ENCODE measurements at places on chromosomes 5 and 9.
A peak's percentile ranks its signal among the peaks of the same experiment; 100 is the strongest.

DNA sequence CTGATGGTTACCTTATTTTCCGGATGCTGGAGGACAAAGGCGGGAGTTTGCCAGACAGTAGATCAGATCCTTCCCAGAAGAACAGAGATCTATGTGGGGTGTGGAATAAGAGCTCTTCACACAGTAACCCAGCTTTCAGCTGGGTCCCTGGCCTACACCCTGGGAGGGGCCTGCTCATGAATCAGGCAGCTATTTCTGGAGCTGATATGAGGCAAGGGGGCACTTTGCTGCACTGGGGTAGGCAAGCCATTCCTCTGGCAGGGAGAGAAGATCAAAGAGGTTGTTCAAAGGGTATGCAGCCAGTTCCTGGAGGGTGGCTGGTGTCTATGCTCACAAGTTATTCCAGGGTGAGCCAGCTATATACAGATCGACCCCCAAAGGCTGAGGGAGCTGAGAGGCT, 48.6 kb downstream of the CYSTM1 start:
- DNase-seq, result no peak

DNA sequence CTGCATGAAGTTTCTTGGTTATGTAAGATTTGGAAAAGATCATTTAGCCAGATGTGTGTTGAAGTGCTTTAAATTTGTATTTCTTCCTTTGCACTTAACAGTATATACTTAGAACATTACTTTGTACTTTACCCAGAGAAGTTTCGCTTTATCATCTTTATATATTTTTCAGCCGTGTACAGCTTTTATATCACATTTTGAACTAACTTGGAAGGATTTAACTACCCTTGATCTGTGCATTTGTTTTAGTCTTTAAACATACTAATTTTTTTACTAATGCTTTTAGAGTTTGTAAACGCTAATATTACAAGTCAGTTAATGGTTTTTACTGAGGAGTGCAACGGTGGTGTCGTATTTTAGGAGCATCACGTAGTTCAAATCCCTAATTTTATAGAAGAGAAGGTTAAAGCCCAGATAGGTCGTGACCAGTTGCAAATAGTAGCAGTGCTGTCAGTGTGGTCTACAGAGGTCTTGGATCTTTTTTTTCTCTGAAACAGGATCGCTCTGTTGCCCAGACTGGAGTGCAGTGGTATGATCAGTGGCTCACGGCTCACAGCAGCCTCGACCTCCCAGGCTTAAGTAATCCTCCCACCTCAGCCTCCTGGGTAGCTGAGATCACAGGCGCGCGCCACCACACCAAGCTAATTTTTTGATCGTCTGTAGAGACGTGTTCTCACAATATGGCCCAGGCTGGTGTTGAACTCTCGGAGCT, 2.0 kb downstream of the MATR3 start:
- DNase-seq, result no peak

GRCh38 chr5:84614906-84615305, 230.2 kb upstream of the EDIL3 start:
- DNase-seq, result no peak

GRCh38 chr5:151258201-151258611, 5.2 kb downstream of the GM2A start:
- no peak for DNase-seq

GRCh38 chr5:173290477-173291131, 37.6 kb downstream of the STC2 start:
- DNase-seq, result peak; percentile 98

DNA sequence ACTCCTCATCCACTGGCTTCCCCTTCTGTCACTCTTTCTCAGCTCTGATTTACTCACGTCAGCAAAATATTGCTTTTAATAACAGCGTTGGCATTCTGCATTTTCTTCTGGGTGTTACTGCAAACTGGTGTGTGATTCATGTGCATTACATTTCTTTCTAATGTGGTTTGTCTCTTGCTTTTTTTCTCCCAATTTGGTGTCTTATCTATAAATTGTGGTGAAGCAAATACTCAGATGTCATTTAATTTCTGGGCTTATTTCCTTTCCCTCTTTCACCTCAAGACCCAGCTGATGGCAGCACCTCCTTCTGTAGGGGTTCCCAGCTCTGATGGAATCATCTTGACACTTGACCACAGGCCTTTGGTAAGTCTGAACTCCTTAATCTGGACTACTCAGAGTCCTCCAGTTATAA, 180.7 kb upstream of the ZNF618 start:
- DNase-seq, result no peak

GRCh38 chr5:73974871-73975360, 348.9 kb downstream of the ARHGEF28 start:
- no peak for DNase-seq

DNA sequence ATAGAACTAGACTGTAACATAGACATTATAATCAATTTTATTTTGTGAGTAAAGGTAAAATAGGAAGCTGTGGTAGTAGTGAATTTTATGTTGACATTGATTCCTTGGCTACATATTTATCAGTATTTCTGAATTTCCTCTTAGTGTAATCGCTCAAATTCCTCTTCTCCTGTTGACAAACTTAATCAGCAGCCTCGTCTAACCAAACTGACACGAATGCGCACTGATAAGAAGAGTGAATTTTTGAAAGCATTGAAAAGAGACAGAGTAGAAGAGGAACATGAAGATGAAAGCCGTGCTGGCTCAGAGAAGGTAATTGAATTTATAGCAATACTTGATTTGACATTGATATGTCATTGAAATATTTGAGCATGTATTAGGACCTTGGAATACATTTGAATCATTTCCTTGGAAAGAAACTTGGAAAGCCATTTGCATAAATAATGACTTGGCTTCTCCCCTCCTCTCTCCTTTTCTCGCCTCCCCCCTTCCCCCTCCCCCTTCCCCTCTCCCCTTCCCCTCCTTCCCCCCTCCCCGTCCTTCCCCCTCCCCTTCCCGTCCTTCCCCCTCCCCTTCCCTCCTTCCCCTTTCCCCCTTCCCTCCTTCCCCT, 75.5 kb downstream of the GPBP1 start:
- DNase-seq, result no peak

DNA sequence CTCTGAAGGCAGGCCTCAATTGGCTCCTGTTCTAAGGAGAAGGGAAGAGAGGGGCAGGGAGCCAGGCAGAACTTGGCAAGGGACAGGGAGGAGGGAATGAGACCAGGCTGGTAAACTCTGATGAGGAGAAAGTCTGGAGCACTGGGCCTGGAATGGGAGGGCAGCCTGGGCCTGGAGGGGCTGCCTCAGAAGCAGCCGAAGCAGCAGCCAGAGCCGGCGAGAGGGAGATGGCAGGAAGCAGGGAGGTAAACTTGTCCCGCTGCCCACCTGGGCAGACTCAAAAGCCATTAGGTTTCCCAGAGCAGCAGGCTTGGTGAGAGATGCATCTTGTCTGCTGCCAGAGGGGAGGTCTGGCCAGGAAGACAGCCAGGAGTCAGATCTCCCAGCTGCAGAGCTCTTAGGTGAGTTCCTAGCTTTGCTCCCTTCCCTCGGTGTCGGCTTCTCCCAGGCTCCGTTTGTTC, 37.0 kb upstream of the CRB2 start:
- no peak for DNase-seq

- DNase-seq, result no peak
These were observed 156.6 kb downstream of the TMEM38B start for GRCh38 chr9:105850852-105851500.

DNA sequence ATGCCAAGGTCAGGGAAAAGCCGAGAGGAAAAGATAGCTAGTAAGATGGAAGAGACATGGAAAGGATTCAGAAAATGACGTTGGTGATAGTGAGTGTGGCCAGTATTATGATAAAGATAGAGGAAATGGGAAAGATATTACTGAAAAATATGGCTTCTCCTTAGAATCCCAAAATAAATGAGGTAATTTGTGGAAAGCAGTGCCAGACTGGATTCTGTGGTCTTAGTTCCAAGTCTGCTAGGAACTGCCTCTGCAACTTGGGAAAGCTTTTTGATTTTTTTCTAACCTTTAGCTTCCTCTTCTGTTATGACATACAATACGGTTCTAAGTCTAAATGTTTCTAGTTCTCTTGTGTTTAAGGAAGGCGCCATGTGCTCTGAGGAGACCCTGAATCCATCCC, 54.2 kb downstream of the GRIA1 start:
- no peak for DNase-seq

- DNase-seq, result peak; percentile 75
These were observed 73.6 kb upstream of the RETREG1 start for GRCh38 chr5:16690243-16690852.

DNA sequence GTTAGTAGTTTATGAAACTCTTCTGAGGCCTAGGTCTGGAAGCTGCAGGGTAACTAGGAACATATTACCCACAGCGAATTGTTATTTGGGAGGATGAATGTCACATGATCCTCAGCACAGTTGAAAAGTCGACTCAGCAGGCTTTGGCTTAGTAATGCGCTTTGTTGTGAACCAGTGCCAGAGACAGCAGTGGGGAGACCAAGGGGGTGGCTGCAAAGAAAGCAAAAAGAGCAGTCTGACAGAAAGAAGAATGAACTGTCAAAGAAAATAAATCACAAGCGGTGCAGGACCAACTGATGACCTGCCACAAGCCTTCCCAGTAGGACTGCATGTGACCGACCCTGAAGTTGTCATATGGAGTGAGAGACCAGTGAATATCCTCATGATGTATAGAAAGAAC, 170.0 kb downstream of the CCDC171 start:
- peak; percentile 41 for DNase-seq

GRCh38 chr5:55668356-55668755, 43.8 kb downstream of the SLC38A9 start:
- no peak for DNase-seq

GRCh38 chr9:31314241-31314640, 1070.2 kb upstream of the ACO1 start:
- no peak for DNase-seq

DNA sequence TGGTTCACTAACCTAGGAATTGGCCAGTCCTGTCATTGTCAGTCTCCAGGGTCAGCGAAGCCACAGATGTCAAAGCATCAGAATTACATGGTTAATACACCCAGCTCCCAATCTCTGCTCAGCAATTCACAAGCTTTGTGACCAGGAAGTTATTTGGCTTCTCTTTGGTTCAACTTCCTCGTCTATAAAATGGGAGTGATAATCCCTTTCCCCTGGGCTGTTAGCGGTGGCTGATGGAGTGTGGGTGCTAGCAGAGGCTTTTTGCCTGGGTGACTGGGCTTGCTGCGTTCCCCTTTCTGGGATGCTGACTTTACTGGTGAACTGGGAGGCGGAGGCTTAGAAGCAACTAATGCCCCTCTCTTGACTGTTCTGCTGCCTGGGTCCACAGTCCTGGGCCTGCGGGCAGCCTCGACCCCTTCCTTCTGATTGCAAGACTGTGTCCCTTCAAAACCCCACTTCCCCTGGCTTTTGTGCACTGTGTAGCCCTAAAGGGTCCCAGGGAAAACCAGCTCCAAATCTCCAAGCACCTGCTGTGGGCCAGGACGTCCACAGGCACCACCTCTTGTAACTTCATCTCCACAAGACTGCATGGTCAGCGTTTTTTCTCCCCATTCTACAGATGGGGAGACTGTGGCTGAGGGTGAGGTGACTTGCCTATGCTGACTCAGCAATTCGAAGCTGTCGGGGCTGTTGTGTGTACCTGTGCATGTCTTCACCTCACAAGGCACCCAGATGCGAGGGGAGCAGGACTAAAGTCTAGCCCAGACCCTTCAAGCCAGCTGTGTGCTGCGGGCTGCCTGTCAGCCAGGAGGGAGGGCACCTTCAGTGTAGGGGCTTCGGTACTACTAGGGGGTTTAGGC, 45.2 kb upstream of the NEURL1B start:
- DNase-seq, result no peak

- peak; percentile 76 for DNase-seq
These were observed 153.1 kb upstream of the BRINP1 start for GRCh38 chr9:119522381-119522780.

GRCh38 chr9:82164159-82164558, 175.6 kb downstream of the SPATA31D1 start:
- no peak for DNase-seq

DNA sequence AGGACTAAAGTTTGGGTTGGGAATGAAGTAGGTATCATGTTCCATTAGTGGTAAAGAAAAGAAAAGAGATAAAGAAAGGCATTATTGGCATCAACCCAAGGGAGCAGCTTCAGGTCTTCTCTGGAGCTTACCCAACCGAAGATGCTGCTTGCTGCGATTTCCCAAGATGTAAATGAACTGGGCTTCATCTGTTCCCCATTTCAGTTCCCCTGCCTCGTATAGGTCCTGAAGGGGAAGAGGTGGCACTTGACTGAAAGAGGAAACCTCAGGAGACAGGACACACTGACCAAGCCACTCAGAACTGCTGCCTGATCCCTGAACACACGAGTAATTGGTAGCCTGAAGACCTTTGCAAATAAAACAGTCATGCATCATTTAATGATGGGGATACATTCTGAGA, 24.6 kb downstream of the ANXA6 start:
- peak; percentile 23 for DNase-seq

DNA sequence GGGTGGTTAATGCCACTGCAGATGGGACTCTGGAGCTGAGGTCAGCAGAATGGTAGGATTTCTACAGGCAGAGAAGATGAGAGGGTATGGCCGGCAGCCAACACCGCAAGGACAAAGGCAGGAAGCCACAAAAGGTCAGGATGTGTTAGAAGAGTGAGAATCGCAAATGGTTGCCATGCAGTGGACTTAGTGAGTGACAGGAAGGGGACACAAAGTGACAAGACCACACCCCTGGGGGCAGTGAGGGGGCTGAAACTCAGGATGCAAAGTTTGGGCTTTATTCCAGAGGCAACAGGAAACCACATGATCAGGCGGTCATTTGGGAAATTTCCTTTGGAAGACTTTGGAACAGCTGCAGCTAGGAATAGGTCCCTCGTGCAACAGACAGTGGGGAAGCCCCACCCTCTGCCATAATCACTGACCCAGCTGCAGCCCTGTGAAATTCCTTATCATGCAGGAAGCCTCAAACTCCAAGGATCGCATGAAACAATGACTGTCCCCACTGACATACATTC, 14.2 kb upstream of the CCDC180 start:
- DNase-seq, result peak; percentile 57

GRCh38 chr5:84597904-84598303, 213.2 kb upstream of the EDIL3 start:
- DNase-seq, result no peak

DNA sequence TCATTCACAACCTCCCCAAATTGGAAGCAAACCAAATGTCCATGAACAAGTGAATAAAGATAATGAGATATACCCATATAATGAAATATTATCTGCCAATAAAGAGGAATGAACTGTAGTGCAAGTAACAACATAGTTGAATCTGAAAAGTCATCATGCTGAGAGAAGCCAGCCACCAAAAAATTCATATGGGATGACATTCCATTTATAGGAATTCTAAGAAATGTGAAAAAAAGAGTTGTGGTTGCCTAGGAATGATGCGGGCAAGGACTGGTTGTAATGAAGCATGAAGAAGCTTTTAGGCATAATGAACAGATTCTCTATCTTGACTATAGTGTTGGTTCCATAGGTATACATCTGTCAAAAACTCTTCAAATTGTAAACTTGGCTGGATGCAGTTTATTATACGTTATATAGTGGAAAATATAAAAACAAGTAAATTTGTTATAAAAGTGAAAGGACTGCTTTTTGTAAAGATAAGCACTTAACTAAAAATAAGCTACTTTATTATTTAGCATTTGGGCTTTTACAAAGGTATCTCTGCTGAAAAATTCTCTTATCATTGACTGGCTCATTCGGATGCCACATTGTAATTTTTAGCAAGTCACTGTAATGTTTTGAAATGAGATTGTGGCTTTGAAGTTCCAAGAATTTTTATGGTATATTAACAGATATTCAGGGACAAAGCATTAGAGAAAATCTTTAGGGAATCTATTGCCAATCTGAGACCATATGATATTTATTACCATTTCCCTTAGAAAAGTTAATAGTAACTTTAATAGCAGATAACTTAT, 21.2 kb upstream of the TTC23L start:
- DNase-seq, result no peak

GRCh38 chr9:134323741-134324358, 2.4 kb upstream of the RXRA start:
- DNase-seq, result peak; percentile 32
